ENCODE measurements at places on chromosomes 12 and 14.

DNA sequence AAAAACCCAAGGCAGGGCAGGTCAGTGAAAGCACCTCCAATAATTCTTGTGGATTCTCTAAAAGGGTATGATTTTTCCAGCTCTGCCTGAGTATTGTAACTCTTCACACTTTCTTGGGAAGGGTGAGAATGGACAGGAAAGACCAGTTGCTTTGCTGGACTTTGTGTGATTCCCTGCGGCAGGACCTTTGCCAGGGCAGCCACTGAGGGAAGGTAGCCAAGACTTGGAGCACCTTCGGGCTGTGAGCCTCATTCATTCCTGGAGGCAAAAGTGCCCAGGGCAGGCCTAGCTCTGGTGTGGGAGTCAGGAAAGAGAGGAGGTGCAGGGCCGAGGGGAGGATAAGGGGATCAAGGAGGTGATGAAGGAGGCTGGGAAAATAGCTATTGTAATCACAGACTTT is 80.2 kb downstream of the VCPKMT start:
- DNase-seq = no peak

GRCh38 chr14:55519473-55520080 is 60.4 kb upstream of the KTN1 start:
- no peak for DNase-seq

GRCh38 chr14:51554339-51554920 is 97.3 kb upstream of the FRMD6 start:
- peak; percentile 84 for DNase-seq

GRCh38 chr12:124906606-124907261 is 7.7 kb downstream of the UBC start:
- peak; percentile 77 for DNase-seq

GRCh38 chr12:94263905-94264561 is 115.7 kb downstream of the PLXNC1 start:
- DNase-seq = no peak

- peak; percentile 14 for DNase-seq
Measured at GRCh38 chr14:95157048-95157326, 342 bp downstream of the DICER1 start.

- DNase-seq = no peak
Measured at GRCh38 chr14:102454711-102455110, 54.9 kb downstream of the ANKRD9 start.

- no peak for DNase-seq
Measured at GRCh38 chr14:74919421-74920165, 3.5 kb downstream of the RPS6KL1 start.

DNA sequence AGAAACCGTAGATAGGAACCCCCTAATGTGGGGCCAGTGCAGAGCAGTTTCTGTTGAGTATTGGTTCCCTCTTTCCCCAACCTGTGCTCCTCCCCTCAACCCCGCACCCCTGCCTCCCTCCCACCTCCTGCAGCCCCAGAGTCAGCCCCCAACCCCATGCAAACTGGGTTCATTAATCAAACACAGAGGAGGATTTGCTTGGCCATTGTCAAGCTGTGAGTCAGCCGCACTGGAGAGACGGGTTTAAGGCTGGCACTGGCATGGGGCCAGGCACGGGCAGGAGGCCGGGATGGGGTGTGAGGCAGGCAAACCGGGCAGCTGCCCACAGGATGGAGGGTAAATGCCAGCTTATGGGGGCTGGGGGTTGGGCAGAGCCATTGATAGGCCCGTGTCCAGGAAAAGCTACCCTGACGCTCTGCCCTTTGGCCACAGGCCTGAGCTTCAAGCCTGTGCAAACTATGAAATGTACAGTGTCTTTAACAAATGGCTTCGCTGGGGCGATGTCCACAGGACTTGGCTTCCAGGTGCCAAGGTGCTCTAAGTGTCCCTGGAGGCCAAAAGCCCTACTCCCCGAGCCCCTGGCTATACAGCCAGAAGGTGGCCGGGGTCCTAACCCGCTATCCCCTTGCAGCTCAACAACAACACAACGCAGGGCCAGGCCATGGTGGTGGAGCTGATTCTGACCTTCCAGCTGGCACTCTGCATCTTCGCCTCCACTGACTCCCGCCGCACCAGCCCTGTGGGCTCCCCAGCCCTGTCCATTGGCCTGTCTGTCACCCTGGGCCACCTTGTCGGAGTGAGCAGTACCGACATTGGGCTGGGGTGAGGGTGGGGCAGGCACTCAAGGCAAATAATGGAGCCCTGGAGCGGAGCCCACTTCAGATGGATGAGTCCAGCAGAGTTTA is 1.4 kb downstream of the AQP5 start:
- no peak for DNase-seq

GRCh38 chr12:10634427-10634826 is 21.0 kb upstream of the MAGOHB start:
- DNase-seq = peak; percentile 69

- DNase-seq = no peak
Measured at GRCh38 chr14:105876158-105876557, 349.8 kb downstream of the TMEM121 start.

DNA sequence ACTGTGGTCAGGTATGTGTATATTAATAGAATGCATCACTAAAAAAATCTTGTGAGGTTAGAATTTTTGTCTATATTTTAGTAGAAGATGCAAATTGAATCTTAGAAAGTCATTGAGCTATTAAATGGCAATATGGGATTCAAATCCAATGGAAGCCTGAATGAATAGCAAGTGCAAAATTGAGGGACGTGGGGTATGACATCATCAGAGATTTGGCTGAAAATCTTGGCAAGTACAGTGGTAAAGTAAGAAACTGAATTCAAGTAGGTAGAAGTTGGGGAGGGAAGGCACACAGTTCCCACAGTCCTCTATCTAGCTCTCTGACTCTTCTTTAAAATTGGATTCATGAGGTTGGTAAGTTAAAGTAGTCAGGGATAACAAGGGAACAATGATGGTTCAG is 97.4 kb upstream of the SSTR1 start:
- DNase-seq = no peak

DNA sequence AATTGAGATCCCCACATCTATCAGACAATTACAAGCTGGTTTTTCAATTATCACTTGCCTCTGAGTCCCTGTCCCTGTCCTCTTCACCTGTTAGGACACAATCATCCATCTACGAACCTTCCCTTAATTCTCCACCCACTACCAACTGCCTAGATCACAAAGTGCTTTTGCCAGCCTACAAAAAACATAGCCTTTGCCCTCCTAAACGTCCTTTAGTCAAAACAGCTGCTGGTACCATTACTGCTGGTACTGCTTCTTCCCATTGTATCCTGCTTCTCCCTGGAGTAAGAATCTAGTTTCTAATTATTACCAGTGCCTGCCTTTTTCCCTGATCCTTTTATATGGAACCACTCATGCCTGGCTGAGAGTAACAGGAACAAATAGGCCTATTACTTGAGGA is 82.1 kb downstream of the CPNE8 start:
- DNase-seq = no peak

GRCh38 chr12:16118586-16118985 is 158.9 kb downstream of the SLC15A5 start:
- DNase-seq = no peak

- DNase-seq = peak; percentile 49
Measured at GRCh38 chr12:51593539-51593938, 2.5 kb downstream of the SCN8A start.

GRCh38 chr14:104556256-104557021 is 23.1 kb upstream of the C14orf180 start:
- DNase-seq = no peak

DNA sequence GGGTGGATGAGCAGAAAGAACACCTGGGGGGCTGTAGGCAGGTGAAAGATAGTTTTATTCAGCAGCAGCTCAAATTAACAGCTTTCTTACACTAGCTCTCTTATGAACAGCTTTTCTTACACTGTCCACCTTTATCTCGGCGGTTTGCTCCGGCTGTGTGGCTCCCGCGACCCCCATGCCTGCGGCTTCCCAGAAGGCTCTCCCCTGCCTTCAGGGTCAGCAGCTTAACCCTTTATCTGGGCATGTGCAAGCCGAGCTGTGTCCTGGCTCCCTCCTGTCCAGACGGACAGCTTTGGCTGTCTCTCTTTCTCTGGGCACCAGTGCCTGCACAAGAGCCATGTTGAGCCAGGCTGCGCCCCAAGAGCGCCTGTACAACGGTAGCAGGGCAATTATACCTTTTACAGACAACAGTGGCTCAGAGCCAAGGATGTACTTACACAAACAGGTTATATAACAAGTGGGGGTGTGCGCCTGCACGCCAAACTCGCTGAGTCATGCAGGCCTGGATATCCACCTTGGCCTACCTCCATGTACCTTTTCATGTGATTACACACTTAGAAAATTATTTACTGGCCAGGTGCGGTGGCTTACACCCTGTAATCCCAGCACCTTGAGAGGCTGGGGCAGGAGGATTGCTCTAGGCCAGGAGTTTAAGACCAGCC is 28.5 kb upstream of the KLHL42 start:
- no peak for DNase-seq

DNA sequence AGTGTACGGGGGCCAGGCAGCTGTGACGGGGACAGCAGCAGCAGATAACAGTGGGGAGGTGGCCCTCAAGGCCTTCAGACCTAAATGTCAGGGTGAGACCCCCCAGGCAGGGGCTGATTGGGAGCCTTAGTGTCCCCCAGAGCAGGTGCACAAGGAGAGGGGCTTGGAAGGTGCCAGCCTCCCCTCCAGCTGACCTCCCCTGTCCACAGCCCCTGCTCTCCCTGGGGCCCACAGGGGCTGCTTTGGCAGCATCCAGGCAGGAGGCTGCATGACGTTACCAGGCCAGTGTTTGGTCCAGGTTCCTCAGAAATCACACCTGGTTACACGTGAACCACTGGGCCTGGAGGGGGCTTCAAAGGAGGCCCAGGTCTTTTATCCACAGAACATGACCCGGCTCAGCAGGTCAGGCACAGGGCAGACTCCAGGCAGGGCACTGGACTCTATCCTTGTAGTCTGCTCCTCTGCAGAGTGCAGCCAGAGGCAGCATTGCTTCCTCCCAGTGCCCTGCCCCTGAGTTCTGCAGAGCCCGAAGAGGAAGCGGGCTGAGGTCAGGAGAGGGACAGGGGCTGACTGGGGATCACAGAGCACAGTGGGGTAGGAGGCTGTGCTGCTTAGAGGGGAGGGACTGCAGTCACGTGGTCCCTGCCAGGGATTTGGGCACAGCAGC is 2.6 kb upstream of the TRMT61A start:
- no peak for DNase-seq

GRCh38 chr14:70808416-70809224 is 693 bp downstream of the MAP3K9 start:
- no peak for DNase-seq

- no peak for DNase-seq
Measured at GRCh38 chr14:100328495-100329163, 5.5 kb downstream of the SLC25A47 start.

GRCh38 chr14:28656704-28657255 is 109.8 kb upstream of the FOXG1 start:
- no peak for DNase-seq

- DNase-seq = no peak
Measured at GRCh38 chr12:43057566-43057965, 468.0 kb upstream of the PRICKLE1 start.

DNA sequence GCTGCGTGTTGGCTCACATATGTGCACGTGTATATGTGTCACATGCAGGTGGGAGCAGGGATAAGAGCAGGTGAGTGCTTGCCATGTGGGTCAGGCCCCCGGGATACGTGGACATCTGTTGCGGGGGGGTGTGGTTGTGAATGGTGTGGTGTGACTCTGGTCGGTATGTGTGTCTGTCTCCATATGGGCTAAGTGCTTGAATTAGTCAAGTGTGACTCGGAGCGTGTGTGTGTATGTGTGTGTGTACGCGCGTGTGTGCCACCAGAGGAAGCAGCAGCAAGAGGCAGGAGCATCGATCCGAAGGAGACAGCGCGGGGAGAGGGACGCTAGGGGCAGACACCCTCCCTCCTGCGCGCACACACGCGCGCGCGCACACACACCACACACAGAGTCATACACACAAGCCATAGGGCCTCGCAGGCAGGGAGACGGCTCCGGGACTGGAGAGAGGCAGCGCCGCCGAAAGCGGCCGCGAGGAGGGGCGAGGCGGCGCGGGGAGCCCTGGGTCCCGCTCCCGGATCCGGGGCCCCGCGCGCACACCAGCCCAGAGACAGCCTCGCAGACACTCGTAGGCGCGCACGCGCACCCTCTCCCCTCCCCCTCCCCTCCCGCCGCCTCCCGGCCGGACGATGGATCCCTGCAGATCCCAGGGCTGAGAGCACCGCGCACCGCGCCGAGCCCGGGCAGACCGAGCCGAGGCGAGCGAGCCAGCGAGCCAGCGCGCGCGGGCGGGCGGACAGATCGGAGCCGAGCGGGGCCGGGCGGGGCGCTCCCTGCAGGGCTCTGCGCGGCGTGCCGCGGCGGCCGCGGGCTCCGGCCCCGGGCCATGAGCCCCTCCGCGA is at the start of gene ASIC1:
ASIC1 (plus strand) TSS at position 597 of the 842 bp plus-strand sequence. CDS start 1,171 bp downstream, outside the sequence.
- DNase-seq = no peak

- no peak for DNase-seq
Measured at GRCh38 chr12:66956300-66956699, 277.4 kb upstream of the GRIP1 start.

DNA sequence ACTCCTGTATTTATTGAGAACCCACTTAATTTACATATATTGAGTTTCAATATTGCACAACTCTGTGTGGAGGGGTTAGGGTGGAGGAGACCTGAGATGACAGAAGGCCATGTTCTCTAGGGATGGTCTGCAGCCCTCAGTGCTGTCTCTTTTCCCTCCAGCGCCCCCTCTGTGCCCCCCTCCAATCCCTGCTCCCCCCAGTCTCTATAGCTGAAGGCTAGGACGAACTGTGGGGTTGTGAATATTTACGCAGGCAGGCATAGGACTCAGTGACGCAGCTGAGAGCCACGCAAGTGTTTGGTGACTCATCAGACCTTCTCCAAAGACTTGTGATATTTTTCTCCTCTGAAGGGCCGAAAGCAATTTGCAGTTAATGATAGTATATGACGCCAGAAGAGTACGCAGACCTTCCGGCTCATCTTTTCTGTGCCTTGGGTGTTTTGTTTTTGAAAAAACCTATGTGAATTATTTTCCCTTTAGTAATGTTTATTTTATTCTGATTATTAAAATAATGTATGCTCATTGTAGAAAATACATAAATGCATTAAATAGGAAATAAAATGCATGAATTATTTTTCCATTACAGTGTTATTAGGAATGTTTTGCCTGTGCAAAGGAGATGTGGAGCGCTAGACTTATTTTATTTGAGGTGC is 85.3 kb downstream of the SLC25A47 start:
- DNase-seq = no peak

DNA sequence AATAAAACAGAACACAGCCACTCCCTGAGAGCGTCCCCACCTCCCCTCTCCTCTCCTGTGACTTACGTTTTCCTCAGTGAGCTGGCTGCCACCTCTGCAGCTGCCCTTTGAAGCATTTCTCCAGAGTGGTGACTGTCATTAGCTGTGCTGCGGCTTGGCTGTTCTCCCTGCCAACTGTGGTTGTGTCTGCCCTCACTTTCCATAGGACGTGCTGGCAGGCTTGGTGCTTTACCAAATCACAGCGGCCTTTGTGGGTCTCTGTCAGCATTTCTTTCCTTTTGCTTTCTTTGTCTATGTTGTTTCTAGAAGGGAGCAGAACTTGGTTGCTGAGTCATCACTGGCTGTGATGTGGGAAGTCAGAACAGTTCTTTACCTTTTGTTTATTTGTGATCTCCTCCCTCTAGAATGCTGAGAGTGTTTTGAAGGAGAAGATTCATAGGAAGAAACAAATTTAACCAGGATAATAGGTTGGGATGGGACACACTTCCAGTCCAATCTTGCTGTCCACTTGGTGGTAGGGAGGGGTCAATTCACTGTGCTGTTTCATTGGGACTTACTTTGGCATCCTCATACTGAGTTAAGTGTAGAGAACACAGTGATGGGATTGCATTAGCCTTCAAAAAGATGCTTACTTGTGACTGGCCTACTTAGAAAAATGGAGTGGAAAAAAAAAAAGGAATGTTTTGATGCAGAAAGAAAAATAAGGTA is 88.2 kb downstream of the TMX1 start:
- DNase-seq = no peak

- no peak for DNase-seq
Measured at GRCh38 chr12:57795354-57795753, 12.8 kb downstream of the TSFM start.
